MCF 10A (cell line): ENCODE measurements at places on chromosomes 1 and 21. TPM values are rescaled to one million over a fixed set of nuclear protein-coding genes. Genes with fewer than 3 reads are reported as not detected.
A peak's percentile ranks its signal among the peaks of the same experiment; 100 is the strongest.

DNA sequence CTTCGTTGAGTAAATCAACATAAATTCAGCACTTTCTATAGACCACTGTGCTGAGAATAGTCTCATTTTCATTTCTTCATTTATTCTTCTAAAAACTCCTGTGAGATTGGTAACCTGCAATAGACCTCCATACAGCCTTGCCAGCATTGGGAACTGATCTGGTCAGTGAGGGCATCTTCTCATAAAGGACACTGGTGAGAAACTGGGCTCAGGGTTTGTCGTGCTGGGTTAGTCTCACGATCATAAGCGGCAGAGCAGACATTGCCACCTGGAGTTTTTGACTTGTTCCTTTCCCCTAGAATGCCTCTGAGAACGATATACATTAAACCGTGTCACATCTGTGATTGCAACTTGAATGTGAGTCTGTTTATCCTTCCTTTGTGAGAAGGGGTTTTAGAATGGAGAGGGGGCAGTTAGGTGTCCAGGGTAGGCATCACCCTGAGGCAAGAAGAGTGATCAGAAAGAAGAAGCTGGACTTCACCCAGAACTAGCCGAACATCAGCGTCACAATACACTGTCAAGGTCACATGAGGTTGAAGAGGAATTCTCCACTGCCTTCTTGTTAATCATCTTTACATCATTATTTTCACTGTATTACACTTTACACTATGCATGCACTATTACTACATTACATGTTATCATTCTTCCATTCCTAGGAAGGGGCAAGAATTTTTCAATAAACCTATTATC lies 1.4 kb upstream of the TTLL7 start:
- no peak for DNase-seq

MTMR11 gene
- 23.8 and 33.5 TPM in 2 replicates for total RNA-seq

CD2 gene
- not detected in 2 replicates for total RNA-seq

GRCh38 chr1:80375662-80376061 lies 1369.1 kb upstream of the ADGRL4 start:
- peak; percentile 47 for DNase-seq

GRCh38 chr1:101043776-101044175 lies 18.2 kb upstream of the DPH5 start:
- no peak for DNase-seq

DNA sequence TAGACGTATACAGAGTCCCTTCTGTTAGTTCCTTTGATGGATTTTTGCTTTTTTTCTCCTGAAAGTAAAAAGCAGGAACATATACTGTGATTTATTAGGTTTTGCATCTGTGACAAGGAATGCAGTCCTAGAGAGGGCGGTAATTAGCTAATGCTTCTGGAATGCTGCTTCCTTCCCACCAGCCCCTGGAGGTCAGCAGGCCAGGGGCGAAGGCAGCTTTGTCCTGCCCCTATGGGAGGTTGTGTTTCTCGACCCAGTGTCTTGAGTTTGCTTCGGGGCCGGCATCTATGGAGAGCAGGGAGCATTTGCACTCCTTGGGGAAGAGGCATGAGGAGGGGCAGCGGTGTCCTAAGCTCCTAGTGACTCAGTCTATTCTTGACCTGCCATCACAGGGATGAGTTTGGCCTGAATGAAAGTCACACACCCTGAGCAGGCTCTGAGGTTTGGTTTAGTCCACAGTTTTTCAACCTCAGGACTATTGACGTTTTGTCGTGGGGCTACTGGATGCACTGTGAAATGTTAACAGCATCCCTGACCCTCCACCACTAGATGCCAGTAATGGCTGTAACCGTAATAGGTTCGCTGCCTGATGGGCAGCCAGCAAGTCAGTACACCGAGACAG lies 85.0 kb upstream of the KCNJ15 start:
- peak; percentile 33 for DNase-seq

DNA sequence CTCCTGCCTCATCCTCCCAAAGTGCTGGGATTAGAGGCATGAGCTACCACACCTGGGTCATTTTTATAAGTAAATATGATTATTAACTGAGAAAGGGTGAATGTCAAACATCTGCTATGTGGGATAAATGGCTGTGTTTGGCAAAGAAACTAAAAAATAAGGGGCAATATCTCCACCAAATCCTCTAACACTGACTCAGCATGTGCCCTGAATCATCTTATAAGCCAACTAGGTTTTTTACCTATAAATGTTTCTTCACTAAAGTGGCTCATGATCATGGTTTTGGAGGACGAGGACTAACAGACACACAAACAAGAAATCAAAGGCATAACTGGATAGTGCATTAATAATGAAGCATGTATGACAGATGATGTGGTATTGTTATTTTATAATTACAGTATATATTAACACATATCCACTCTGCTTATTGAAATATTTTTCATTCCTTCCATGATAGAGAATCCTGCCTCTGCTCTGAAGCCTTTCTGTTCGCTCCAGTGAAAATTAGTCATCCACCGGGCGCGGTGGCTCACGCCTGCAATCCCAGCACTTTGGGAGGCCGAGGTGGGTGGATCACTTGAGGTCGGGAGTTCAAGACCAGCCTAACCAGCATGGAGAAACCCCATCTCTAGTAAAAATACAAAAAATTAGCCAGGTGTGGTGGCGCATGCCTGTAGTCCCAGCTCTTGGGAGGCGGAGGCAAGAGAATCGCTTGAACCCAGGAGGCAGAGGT lies 11.7 kb upstream of the ARHGAP29 start:
- no peak for DNase-seq

DNA sequence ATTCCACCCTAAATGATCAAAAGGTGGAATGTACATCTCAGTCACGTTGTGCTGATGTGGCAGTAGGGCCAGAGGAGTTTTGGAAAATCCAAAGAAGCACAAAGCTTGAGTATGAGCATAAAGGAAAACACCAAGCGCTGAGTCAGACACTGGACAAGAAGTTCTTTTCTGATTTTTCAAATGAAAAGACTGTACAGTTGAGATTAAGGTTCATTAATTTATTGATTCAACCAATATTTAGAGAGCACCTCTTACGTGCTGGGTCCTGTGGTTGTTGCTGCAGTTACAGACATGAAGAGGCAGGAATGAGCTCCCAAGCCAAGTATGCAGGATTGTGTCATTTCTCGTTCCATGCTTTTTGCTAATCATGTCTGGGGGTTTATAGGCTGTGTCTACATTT lies 28.9 kb upstream of the APP start:
- peak; percentile 46 for DNase-seq

GRCh38 chr1:10814976-10815857 lies 18.8 kb upstream of the CASZ1 start:
- DNase-seq: no peak

DNA sequence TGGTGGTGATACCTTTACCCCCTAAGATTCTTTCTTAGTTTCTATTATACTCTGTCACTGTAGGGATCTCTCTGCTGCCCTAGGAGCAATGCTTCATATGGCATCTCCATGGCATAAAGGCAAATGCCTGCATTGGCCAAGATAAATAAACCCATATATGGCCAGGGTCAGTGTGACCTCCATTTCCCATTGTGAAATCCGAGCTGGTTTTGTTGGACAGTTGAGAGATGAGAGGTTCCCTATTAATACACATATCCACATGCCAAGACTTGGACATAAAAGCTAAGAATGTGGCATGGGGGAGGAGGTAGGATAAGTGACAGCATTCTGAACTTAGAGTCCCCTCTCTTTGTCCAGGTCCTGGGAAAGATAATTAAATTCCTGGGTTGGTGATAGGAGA lies 1.4 kb downstream of the TPM3 start:
- peak; percentile 73 for DNase-seq

GRCh38 chr1:197745911-197746310 lies 29.4 kb downstream of the DENND1B start:
- DNase-seq: no peak

DNA sequence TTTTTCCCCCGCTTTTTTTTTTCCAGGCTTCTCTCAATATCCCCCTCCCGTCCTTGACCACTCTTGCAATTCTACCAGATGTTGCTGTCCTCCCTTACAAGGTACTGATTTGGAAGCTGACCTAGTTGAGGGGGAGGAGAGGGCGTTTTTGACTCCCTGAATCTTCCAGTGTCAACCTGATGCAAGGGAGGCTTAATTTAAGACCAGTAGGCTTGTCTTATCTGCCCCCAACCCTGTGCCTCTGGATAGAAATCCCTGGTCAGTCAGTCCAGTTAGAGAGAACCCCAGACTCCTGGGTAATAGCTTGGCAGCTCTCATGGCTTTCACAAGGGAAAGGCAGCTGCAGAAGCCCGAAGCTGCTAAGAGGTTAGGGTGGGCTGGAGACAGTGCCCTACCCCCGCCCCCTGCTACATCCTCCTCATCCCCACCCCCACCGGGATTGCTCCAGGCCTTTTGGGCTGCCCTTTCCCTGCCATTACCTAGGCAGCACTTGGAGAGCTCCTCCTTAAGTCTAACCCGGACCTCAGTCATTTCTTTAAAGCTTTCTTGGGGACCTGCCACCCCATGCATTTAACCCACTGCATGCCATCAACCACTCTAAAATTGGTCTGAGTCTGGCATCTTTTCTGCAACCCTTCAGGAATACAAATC lies 3.6 kb downstream of the ACKR1 start:
- DNase-seq: no peak

GRCh38 chr1:219099307-219099706 lies 74.4 kb upstream of the LYPLAL1 start:
- DNase-seq: no peak

- no peak for DNase-seq
Observed at GRCh38 chr1:221045842-221046831, 166.9 kb downstream of the HLX start.

GRCh38 chr21:28332796-28333195 lies 659.9 kb downstream of the LTN1 start:
- DNase-seq: no peak

DNA sequence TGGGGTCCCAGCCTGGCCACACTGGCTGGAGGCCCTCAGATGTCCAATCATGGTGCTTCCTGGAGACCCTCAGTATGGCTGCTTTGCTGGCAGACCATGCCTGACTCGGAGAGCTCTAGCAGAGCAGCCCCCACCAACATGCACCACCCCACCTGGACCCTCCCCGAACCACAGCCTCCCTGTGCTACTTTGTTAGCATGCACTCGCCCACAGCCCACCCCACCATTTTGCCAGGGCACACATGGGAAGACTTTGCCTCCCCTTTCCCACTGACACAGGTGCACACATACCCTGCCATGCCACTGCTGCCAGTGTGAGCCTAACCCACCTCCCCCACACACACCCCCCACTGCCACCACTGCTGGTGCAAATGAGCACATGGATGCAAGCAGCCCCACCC lies 497.5 kb upstream of the PBX1 start:
- no peak for DNase-seq

DNA sequence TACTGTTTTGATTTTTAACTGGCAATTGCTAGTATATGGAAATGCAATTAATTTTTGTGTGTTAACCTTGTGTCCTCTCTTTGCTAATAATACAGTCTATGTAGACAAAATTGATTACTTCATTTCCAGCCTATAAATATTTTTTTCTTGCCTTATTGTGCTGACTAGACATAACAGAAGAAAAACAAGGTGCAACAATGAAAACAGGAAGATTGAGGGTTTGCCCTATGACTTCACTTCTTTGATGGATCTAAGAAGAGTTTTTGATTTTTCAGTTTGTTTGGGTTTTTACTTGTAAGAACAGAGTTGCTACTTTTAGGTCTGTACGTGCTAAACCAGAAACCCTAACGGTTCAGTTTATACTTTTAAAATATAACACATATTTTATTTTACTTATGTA lies 8.5 kb upstream of the CNIH4 start:
- no peak for DNase-seq

CAMSAP2 gene
- 144 and 209 TPM in 2 replicates for total RNA-seq

- DNase-seq: no peak
Observed at GRCh38 chr1:234244482-234244881, 128.8 kb upstream of the COA6 start.

KLF17 gene
- not detected in 2 replicates for total RNA-seq

DNA sequence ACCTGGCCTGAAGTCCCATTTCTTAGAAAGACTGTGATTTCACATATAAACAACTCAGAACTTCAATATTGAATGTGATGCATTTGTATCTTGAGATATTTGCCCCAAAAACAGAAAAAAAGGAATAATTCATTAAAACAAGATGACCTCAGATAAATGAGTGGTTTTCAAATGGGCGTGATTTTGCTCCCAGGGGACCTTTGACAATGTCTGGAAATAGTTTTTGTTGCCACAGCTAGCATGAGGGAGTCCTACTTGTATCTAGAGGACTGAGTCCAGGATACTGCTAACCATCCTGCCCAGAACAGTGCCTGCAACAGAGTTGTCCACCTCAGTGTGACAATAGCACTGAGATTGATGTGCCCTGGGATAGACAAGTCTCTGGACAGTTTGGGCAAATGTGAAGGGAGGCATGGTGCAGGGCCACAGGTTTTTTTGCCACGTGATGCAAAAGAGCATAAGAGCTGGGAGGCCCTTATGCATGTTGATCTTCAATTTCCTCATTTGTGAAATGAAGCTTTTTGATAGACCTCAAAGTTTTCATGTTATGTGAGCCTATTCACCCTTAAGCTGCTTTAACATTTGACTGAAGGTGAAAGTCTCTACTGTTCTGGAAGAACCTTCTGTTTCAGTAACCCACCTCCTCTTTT lies 46.2 kb downstream of the MAP3K7CL start:
- no peak for DNase-seq

CDK18 gene
- total RNA-seq: 4.9 and 6.8 TPM in 2 replicates

- DNase-seq: no peak
Observed at GRCh38 chr1:165387961-165388360, 31.4 kb upstream of the LMX1A start.

DNA sequence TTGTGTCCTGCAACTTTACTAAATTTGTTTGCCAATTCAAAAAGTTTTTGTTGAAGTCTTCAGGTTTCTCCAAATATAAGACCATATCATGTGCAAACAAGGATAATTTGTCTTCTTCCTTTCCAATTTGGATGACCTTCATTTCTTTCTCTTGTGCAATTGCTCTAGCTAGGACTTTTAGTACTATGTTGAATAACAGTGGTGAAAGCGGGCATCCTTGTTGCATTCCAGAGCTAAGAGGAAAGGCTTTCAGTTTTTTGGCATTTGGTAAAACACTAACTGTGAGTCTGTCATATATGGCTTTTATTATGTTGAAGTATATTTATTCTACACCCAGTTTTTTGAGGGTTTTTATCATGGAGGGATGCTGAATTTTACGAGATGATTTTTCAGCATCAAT lies 630.0 kb upstream of the ADGRL2 start:
- no peak for DNase-seq

GRCh38 chr1:171904778-171905450 lies 63.6 kb downstream of the DNM3 start:
- DNase-seq: peak; percentile 29

MYCL gene
- total RNA-seq: 0.63 and 1.1 TPM in 2 replicates

- DNase-seq: peak; percentile 99
Observed at GRCh38 chr1:24294716-24295371, 24.3 kb upstream of the GRHL3 start.

ALX3 gene
- not detected in 2 replicates for total RNA-seq

GRCh38 chr1:244326757-244327156 lies 125.0 kb downstream of the ADSS2 start:
- DNase-seq: no peak

- DNase-seq: no peak
Observed at GRCh38 chr1:221774054-221774842, 32.4 kb upstream of the DUSP10 start.

LCE3E gene
- total RNA-seq: not detected in 2 replicates

TCHH gene
- 0.12 and 0.22 TPM in 2 replicates for total RNA-seq
